ENCODE measurements at places on chromosomes 5 and 9.

DNA sequence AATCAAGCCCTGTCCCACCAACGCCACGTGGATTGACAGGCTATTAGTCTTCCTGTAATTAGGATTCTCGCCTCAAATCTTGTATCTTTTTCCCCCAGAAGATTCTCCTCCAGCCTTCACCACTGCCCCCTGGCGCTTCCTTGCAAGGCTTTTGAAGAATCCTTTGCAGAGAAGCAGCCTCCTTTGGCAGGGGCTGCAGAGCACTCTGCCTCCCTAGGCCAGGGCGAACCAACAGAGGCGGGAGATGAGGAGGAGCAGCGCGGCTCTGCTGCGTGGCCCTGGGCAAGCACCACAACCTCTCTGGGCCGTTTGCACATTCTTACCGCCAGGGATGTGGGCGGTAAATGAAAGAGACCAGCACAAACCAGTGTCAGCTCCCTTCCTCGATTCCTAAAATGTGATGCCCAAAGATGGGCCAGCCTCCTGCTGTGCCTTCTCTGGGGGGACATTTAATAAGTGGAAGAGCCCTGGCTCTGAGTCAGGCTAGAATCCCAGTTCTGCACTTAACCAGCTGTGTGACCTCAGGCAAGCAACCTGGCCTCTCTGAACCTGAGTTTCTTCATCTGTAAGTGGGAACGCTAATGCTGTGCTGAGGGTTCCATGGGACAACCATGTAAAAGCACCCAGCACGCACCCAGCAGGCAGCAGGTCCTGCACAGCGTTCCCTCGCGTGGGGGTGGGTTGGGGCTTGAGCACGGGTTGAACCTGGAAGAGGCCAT, 128.6 kb downstream of the KCNIP1 start:
- DNase-seq: no peak

DNA sequence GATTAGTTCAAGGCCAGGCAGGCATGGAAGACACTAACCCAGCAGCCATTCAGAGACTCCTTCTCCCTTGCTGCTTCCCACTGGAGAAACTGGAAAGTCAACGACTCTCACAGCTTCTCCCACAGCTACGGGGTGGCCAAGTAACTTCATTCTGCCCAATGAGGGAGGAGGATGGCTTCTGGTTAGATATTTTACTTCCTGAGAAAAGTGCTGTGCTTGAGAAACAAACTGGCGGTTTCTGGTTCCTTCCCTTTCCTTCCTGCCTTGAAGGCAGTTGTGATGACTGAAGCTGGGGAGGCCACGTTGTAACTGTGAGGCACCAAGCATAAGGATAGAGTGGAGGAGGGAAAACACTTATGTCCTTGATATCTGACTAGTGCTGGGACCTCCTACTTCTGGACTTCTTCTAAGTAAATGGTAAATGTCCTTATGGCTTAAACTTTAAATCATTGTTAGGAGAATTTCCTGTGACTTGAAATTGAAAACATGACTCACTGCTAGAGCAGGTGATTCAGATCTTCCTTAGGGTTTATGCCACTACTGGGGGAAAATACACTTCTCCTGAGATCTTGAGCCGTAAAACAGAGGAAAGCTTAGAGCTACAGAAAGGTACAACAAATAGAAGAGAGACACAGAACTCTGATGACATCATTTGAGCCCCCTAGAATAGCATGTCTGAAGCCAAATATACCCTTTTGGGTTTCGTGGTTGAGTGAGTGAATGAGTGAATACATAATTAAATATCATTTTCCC, 3.1 kb upstream of the GNPDA1 start:
- DNase-seq: no peak

DNA sequence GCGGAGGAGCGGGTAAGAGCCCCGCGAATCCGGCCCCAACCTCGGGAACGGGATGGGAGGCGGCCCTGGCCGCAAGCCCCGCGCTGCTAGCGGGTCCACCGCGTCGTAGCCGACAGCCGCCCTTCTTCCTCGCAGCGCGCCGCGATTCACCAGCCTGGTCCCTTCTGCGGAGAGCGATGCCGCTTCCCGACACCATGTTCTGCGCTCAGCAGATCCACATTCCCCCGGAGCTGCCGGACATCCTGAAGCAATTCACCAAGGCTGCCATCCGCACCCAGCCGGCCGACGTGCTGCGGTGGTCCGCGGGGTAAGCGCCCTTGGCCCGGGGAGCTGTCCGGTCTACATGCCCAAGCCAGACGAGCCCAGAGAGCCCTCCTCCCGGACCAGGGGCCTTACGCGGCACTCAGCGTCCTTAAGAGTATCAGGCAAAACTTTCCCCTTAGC, 335 bp downstream of the ROPN1L start:
- no peak for DNase-seq

DNA sequence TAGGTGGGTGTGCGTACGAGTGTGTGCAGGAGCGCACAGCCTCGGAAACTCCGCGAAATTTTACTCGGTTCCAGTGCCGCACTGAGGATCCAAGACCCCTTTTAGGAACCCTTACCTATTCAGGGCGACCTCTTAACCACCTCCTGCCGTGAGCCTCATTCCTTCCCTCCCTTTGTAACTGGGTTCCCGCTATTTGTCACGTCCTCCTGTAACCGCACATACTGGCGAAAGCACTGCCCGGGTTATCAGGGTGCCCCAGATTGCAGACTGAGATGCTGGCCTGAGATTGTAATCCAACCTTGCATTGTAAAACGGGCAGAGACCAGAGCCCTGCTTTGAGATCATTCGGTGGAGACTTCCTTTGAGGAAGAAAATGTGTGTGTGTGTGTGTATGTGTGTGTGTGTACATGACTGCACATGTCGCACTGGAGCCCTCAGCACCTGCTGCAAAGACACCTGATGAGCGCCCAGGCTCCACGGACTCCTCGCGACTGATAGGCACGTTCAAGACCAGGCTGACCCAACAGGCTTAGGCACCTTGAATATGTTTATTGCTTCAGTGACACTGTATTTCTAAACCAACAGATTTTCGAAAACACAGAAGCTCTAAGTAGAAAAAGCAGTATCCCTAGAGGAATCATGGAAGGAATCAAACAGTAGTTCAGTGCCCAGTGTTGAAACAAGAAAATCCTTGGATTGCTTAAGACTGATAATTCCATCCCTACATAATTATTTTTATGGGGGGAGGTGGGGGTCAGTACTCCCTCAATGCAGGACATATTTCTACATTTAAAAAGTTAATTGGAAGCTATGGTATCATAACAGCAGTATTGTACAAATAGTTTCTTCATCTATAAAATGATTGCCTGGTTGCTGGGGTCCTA, 86.5 kb upstream of the TNFAIP8 start:
- DNase-seq: no peak

- no peak for DNase-seq
These were observed 1.4 kb downstream of the ZNF622 start for GRCh38 chr5:16464231-16464630.

DNA sequence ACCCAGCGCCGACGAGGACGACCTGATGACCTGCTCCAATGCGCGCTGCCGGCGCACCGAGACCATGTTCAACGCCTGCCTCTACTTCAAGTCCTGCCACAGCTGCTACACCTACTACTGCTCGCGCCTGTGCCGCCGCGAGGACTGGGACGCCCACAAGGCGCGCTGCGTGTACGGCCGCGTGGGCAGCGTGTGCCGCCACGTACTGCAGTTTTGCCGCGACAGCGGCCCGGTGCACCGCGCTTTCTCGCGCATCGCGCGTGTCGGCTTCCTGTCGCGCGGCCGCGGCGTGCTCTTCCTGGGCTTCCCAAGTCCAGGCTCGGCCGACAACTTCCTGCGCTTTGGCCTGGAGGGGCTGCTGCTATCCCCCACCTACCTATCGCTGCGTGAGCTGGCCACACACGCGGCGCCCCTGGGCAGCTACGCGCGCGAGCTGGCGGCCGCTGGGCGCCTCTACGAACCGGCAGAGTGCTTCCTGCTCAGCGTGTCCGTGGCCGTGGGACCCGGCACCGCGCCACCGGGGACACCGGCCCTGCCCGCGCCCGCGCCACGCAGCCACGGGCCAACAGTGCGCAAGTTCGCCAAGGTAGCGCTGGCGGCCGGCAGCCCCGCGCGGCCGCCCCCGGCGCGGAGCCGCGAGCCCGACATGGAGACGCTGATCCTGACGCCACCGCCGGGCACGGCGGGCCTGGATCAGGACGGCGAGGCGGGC, 2.7 kb upstream of the PHPT1 start:
- no peak for DNase-seq

GRCh38 chr9:134560206-134560605, 81.4 kb upstream of the COL5A1 start:
- no peak for DNase-seq
